ENCODE measurements at places on chromosomes 5 and 9. TPM values are rescaled to one million over a fixed set of nuclear protein-coding genes. Genes with fewer than 3 reads are reported as not detected.

The SPINK7 gene
- not detected for total RNA-seq

The AJM1 gene
- total RNA-seq, result 9.0 TPM

The MZB1 gene
- total RNA-seq, result 0.25 TPM

GRCh38 chr5:157547941-157548512, 27.5 kb downstream of the ADAM19 start:
- no peak for DNase-seq

DNA sequence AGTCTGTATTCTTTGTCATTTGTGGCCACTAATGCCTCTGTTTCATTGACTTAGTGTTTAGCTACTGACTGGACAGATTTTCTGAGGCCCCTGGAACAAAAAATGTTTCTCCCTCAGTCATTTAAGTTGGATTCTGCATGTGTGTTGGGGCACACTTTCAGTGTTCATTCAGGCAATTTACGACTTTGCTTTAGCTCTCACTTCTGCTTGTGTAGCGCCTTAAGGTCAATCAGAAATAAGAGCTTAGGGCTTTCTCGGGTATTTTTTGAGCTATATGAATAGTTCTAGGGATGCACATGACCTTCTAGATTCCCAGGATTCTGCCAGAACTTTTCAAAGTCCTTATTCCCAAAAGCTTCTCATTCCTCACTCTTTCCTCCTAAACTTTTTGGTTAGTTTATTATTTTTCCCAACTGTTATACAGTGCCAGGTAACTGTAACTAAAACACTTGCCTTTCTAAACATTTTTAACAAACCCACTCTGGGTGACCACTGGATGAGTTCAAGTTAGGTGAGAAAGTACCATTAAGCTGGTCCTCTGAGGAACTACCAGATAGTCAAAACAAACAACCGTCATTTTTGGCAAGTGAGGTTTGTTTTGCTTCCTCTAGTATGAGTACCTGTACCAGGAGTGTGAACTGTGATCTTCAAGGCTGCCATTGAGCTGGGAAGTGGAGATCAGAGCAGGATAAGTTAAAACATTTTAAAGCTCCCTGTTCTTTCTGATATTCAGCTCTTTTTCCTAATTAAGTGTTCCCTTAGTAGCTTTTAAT, 571.3 kb upstream of the TLE4 start:
- no peak for DNase-seq

DNA sequence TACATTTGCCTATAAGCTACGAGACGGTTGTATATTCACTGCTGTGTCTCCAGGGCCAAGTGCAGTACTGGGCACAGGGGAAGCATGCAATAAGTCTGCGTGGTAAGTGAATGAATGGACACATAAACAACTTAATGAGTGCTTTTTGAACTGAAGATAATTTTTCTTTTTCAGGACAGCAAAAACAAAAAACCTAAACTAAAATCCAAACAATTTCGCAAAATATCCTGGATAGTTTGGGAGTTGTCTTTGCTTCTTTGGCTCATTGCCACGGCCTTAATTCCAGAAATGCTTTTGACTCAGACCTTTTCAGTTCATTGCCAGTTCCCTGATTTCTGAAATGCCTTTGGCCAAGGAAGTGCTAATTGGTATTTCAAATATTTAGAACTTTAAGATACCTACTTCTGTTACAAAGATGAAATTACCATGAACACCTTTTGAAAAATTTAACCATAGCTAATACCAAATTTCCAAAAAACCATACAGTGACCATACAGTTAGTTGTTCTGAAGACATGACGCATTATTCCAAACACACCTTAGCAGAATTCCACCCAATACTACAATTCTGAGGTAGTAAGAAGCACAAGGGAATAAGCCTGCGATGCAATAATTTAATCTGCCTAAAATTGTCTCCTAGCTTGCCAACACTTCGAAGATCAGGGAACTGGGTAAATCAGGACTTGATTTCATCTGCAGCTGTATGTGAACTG, 42.8 kb downstream of the TEK start:
- DNase-seq, result peak; percentile 12

GRCh38 chr5:130109152-130109551, 204.9 kb downstream of the CHSY3 start:
- DNase-seq, result peak; percentile 30

- peak; percentile 80 for DNase-seq
Observed at GRCh38 chr5:74206579-74207550, 433.7 kb downstream of the ENC1 start.

DNA sequence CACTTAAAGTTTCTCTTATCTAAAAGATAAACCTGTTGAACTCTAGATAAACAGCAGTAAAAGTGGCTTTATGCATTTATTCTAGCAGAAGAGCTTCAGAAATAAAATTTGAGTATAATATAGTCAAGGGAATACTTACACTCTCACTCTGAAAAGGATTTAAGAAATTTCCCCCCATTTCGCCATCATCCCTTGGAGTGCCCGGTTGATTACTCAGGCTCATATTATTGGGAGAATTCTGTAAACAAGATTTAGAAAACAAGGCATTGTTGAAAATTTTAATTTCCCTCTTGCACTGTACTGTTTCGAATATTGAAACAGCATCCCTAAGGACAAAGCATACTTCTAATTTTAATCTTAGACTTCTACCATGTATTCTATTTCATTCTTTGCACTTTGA, 34.5 kb upstream of the ACOT12 start:
- DNase-seq, result no peak

DNA sequence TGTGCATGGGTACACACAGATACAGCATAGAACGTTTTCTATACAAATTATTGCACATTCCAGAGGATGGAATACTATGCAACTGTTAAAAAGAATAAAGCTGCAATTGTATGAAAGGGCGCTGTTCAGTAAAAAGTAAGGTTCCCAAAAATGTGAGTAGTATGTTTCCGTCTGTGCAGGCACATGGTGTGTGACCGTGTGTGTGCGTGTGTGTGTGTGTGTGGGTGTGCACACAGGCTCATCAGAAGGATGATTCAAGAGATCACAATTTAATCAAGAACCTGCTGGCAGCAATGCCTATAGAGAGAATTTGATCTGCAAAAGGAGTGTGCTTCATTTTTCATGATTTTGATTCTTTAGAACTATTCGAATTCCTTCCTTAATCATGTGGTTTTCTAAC, 76.3 kb downstream of the SEMA4D start:
- DNase-seq, result no peak

DNA sequence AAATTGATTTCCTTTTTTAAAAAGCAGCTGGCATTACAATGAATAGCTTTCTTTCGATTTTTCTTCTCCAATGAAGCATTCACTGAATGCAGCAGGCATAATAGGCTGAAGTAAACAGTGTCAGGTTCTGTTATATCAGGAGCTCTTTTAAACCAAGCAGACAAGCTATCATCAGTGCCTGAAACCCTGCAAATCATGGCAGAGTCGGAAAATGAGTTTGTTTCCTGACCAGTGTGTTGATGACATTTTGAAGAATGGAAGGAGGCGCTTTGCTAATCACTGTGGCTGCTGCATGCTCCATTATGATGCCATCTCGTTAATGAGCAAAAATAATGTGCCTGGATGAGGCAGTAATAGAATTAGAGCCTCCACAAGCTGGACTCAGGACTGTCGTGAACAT, 284.5 kb downstream of the ZNF608 start:
- DNase-seq, result no peak

DNA sequence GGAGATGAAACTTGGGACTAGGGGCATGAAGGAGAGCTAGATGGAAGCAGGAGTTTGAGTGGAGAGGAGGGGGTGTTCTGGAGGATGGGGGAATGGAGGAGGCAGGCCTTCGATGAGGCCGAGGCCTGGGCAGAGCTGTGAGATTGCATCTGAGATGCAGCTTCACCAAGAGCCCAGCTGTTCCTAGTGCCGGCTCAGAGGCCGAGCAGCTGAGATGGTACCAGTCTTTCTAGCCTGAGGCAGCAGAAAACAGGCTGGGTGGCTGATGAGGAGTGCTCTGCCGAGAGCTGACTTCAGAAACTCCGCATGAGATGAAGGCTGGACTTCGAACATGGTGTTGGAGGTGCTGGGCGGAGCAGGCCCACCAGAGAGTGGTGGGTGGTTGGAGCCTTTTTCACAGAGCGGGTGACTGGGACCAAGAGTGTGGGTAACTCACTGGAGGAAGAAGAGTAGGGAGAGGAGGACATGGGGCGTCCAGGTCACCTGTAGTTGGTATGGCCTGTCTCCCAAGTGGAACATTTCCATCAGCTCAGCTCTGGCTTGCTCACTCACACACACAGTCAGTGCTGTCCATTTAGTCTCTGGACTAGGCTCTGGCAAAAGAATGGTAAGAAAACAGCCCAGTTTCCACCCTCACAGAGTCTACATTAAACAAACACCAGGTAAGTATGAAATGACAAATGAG, 54.7 kb downstream of the TMOD1 start:
- DNase-seq, result no peak

DNA sequence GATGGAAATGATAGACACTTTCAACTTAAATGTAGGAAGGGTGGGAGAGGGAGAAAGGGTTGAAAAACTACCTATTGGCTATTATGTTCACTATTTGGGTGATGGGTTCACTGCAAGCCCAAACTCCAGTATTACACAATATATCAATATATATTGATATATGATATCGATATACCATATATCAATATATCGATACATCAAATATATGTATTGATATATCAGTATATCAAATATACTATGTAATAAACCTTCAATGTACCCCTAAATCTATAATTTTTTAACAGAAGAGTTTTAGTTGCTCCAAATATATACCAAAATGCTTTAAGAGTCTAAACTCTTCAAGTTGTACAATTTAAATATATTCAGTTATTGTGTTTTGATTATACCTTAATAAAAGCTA, 302.0 kb upstream of the RGMB start:
- no peak for DNase-seq

- no peak for DNase-seq
Observed at GRCh38 chr5:22590677-22591268, 262.4 kb downstream of the CDH12 start.

- DNase-seq, result no peak
Observed at GRCh38 chr5:59245198-59245597, 648.3 kb downstream of the PDE4D start.

DNA sequence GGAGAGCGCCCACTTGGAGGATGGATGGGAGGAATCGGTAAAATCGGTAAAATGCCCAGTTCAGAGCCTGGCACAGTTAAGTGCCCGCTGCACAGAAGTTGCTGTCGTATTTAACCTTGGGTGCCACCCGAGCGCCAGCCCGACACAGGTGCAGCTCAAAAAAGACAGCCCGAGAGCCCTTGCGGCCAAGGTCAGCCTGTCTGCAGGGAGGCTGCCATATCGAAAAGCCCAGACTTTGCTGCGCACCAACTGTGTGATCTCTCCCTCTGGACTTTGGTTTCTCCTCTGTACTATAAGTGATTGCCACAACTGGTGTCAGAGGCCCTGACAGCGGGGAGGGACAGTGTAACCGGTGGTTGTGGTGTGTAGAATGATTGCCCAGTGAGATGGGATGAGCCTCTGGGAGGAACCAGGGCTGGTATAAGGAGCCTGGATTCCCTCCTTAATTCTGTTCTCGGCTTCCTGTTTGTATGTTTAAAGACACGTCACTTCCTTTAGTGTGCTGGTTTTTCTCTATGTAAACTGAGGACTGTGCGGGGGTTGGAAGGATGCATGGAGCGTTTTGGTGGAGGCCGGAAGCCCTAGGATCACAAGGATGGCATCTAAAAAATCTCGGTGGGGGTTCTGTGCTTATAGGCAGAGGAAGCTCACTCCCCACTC, 792 bp downstream of the NTMT1 start:
- DNase-seq, result no peak

DNA sequence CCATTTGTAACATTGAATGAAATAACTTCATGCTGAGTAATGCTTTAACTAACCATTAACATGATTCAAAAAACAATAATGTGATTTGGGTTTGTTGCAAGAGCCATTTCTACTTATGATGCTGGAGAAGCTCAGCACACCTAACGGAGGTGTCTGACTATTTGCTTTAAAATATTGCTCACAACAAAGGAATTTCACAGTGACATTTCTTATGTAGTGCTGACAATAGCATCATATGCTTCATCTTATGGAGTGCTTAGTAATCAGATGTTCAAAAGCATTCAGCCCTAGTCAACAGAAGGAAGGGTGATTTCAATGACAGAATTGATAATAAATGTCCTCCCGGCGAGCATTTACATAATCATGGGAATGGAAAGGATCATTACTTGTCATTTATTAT, 1003.3 kb upstream of the COX7C start:
- no peak for DNase-seq

GRCh38 chr5:131685516-131686171, 50.6 kb upstream of the RAPGEF6 start:
- DNase-seq, result no peak

DNA sequence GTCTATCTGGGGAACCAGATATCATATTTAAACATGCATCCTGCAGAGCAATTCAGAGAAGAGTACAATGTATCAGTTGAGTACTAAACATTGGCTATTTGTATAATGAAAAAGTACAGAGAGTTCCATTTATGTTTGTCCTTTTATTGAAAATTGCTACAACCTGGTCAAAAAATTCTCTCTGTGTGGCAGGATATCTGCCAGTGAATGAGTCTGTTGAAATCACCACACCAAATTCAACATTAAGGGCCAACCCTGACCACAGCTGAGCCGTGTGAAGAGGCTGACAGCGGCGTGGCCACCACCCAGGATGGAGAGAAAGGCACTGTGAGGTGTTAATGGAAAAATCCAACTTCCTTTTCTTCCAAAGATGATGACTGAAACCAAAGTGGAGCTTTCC, 422.7 kb upstream of the PIK3R1 start:
- DNase-seq, result no peak

DNA sequence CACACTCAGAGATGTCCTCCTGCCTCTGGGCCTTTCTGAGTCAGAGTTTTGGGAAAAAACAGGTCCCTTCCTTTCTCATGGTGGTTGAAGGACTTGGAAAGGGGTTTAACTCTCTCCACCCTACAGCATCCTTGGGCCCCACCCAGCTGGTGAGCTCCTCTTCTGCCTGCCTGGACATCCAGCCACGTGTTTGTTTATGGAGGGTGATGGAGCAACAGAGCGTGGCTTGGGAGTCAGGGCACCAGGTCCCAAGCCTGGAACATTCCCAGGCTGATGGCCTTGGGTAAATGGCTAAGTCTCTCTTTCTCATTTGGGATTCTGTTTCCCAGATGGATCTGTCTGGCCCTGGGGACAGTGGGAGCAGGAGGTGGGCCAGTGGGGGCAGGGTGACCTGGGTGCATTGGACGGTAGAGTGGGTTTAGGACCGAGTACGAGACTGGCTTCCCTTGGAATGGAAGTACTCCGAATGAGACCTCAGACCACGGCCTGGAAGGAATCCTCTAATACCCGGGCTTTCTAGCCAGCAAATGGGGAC, 141.1 kb upstream of the IRX2 start:
- DNase-seq, result no peak

DNA sequence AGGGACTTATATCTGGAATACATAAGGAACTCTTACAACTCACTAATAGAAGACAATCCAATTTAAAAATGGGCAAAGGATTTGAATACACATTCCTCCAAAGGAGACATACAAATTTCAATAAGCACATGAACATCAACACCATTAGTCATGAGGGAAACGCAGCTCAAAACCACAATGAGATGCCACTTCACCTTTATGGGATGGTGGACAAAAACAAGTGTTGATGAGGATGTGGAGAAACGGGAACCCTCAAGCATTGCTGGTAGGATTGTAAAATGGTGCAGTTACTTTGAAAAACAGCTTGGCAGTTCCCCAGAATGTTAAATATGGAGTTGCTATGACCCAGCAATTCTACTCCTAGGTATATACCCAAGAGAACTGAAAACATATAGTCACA, 72.7 kb upstream of the IER5L start:
- DNase-seq, result no peak
